ENCODE measurements at places on chromosomes 7 and 10.
A peak's percentile ranks its signal among the peaks of the same experiment; 100 is the strongest.

- peak; percentile 16 for DNase-seq
These were observed 60.5 kb downstream of the PPP1R17 start for GRCh38 chr7:31747553-31747952.

GRCh38 chr7:99142727-99143520, 984 bp downstream of the SMURF1 start:
- DNase-seq, result peak; percentile 95

GRCh38 chr7:14570750-14571607, 331.6 kb downstream of the DGKB start:
- DNase-seq, result no peak

GRCh38 chr7:129933627-129934026, 19.1 kb downstream of the UBE2H start:
- DNase-seq, result no peak

DNA sequence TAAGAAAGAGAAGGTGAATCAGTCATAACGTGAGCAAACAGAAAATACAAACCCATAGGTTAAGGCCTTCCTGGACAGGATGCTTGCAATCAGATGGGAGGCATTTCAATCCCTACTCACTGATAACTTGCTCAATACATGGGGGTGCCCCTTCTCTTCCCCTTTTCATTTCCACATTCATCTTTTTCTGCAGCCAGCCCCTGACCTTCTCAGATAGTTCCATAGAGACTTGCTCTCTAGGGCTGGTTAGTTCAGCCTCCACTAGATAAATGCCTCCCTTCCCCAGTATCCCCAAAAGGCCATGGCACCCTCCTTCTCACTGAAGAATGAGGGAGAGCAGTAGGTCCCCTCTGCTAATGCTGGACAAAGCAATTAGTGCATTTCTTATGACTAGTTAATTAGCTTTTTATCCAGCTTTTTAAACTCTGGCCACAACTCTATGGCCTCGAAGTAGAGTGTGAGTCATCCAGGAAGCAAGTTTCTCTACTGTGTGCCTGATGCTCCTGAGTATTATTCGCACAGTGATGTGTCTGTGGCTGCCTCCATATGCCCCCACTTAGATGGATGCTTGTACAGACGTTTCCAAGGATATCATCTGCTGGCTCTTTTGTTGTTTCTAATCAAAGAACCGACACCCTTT, 12.7 kb downstream of the CHN2 start:
- no peak for DNase-seq

DNA sequence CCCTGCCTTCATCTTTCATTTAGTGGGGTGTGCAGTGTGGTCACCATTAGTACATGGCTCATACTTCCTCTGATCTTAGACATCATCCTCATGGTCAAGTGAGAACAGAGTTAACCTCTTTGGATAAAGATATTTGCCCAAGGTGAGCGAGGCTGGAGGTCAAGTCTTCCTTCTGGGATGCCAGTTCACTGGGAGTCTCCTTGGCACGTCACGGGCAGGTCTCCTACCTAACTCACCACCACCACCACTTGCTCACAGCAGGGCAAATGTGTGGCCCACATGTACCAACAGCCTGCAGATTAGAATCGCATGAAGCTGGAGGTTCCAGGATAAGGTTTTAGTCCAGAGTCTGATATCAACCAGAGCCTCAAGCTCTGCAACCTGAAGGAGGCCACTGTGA, 164.6 kb downstream of the USP6NL start:
- no peak for DNase-seq

DNA sequence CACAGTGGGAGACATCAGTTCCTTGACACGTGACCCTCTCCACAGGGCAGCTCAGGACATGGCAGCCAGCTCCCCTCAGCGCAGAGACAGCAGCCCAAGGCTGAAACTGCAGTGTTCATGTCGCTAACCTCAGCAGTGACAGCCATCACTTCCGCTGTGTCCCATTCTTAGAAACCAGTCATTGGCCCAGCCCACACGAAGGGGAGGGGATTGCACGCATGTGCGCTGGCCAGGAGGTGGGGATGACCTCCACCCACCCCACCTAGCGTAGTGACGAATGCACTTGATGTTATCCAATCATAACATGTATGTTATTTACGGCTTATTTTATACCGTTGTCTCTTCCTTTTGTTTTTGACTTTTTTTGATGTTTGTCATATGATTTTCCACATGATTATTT, 36.9 kb upstream of the EGFR start:
- no peak for DNase-seq

DNA sequence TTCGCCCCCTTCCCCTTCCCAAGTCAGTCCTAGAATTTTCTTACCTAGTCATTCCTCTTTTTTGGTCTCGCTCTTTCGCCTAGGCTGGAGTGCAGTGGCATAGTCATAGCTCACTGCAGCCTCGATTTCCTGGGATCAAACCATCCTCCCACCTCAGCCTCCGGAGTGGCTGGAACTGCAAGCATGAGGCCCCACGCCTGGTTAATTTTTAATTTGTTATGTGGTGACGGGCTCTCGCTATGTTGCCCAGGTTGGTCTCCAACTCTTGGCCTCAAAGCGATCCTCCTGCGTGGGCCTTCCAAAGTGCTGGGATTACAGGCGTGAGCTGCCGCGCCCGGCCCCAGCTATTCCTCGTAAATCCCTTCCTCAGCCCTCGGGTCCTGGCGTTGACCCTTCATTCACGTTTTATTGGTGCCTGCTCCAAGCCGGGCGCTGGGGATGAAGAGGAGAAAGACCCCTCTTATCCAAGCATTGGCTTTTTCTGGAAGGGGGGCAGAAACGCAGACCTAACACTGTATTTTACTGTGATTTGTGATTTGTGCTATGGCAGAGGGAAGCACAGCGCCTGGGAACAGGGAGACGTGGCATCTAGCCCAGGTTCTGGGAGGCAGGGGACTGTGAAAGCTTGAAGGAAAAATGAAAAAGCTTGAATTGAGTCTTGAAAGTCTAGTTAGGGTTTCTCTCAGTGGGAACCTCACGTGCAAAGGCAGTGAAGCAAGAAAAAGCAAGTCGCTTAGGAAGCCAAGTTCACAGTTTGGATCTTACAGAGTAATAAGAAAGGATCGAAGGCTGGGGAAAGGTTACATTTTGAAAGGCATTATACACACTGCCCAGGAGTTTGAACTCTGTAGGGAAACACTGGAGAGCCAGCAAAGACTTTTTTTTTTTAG, 516 bp downstream of the ZNHIT1 start:
- DNase-seq, result peak; percentile 34

DNA sequence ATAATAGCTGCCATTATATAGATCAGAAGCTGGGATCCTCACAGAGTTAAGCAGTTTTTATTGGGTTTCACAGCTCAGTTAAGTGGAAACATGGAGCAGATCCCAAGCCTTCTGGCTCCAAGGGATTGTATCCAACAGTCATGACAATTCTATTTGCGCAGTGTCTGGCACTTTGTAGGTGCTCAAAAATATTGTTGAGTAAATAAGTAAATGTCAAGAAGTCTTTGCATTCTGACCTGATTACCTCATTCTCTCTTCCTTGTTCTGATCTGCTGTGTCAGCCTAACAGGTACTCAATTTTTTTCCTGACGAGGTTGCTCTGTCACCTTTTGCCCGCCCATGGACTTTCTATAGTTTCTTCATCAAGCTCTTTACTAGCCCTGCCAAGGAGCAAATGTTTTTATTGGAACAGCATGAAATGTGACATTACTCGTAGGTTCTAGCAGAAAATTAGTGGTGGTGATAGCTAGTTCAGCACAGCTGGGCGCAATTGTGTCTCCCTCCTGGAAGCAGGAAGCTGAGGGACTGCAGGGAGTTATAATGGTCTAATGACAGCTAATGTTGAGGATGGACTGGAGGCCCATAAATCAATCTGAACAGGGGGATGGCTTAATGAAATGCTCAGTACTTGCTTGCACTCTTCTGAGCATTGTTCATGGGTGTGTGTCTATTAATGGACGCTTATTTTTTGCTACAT, 680.2 kb downstream of the CCSER2 start:
- no peak for DNase-seq

- no peak for DNase-seq
These were observed 280.0 kb upstream of the SHH start for GRCh38 chr7:156092307-156092706.

DNA sequence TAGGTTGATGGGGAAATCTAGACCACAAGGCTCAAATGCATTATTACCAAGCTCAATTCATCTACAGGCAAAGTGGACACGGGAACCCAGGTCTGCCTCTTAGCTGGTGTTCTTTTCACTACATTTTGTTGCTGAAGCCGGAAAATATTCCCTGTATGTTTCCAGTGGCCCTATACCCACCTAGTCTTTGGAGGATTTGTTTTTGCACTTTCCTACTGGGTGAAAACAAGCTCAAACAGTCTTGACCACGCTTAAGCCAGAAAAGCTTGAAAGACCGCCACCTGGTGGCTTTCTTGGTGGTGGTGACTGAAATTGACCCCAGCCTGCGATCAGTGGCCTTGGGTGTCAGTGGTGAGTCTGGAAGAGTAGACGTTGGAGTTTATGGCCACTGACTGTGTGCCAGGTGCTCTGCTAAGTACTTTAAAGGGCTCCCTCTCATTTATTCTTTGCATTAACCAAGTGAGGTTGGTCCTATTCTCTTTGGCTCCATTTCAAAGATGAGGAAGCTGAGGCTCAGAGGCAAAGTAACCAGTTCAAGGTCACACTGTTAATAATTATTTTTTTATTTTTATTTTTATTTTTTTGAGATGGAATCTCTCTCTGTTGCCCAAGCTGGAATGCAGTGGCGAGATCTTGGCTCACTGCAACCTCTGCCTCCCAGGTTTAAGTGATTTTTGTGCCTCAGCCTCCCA, 11.1 kb upstream of the CRTAC1 start:
- peak; percentile 79 for DNase-seq

DNA sequence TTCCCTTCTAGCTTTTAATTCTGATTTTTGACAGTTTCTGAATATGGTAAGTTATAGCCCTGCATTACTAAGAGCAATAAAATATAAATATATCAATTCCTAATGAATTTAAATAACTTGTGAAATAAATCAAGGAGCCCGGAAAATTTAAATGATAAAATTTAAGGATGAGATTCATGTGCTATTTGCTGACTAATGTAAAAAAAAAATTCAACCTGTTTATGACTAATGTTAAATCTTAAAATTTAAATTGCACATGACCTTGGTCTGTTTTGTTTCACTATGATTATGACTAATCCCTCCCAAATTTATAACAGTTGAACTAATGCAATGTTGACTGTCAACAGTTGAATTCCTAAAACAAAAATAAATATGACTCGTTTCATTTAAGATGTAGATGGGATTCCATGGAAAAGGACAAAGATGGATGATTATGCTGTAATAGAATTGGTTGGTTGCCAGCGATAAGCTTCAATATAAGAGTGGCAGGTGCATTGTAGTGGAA, 419.9 kb downstream of the NRG3 start:
- no peak for DNase-seq

- DNase-seq, result no peak
These were observed 20.2 kb upstream of the SPDYE1 start for GRCh38 chr7:43977525-43977924.

- no peak for DNase-seq
These were observed 503.5 kb downstream of the KIF20B start for GRCh38 chr10:90204956-90205314.

GRCh38 chr7:121331048-121331447, 2.2 kb downstream of the WNT16 start:
- DNase-seq, result no peak

DNA sequence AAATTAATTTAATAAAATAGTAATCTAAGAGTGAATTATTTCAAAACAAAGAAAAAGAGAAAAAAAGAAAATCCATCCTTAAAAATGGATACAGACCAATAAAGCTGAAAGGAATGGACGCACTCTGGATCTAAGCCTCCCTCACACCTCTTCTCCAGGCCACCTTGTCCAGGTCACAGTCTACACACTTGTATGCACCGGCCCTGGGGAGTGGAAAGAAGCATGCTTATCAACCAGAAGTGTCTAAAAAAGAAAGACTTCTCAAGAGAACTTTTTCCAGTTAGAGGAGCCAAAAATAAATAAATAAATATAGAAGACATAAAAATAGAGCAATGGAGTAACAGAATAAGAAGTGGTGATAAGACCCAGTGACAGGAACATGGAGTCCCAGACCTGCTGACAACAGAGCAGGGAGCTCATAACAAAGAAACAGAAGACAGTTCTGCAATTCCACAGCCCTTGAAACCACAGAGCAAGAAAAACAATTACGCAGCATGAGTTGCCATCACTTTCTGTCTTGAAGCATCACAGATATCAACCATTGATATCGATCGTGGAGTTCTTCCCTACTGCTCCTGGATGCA, 311.7 kb upstream of the NFE2L3 start:
- no peak for DNase-seq

- DNase-seq, result no peak
These were observed 20.6 kb upstream of the ADAMTS14 start for GRCh38 chr10:70651661-70652060.

- DNase-seq, result no peak
These were observed 66.6 kb upstream of the ZNF479 start for GRCh38 chr7:57198801-57199200.

GRCh38 chr10:19956516-19957032, 140.3 kb downstream of the PLXDC2 start:
- no peak for DNase-seq

- DNase-seq, result peak; percentile 38
These were observed 219.6 kb downstream of the ELFN1 start for GRCh38 chr7:1889556-1890181.

DNA sequence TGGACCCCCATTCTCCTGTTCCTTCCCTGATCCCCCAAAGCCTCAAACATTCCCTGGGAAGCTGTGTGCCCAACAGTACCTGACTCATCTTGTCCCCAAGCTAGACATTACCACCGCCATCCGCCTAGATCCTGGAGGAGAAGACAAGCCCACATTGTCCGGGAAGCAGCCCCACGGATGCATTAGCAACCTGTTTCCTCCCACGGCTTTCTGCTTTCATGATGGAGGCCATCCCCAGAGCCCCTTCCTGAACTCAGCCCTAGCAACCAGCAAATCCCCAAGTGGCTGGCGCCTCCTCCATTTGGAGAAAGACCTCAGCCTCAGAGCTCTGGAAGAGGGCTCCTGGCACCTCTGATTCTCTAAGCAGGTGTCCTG, 2.3 kb upstream of the SLC29A3 start:
- no peak for DNase-seq

GRCh38 chr10:14564268-14564744, 210.4 kb downstream of the FAM107B start:
- peak; percentile 59 for DNase-seq

DNA sequence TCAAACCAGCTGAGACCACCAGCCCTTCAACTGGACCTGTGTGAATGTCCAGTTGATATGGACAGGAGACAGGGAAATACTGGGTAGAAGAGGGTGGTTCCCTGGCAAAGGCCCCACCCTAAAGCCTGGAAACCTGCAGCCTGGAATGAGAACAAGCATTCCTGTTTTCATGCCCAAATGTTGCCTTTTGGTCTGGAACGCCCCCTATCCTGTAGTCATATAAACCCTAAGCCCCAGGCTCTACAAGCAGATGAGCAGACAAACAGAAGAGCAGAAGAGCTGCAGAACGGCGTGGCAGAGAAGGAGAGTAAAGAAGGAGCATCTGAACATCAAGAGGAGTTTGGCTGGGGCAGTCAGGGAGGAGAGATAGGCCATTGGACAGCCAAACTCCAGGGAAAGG, 38.4 kb downstream of the SYPL1 start:
- DNase-seq, result no peak

DNA sequence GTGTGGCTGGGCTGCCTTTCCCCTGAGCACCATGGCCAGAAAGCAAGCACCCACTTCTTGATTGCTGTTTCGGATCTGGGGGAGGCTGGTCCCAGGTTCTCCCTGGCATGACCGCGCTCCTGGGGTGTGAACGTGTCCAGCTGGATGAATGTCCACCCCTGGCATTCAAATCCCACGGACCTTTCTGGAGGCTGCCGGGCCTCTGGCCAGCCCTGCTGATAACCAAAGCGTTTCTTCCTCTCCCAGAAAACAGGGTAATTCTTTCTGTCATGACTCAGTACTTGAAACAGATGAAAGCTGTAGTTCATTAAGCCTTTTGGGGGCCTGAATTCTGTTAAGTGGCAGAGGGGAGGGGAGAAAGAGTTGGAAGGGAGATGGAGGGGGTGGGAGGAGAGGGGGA, 73.1 kb upstream of the SAMD8 start:
- DNase-seq, result no peak

Measured in suppressor macrophage (primary cell).